ENCODE measurements at places on chromosomes 12 and 14.

DNA sequence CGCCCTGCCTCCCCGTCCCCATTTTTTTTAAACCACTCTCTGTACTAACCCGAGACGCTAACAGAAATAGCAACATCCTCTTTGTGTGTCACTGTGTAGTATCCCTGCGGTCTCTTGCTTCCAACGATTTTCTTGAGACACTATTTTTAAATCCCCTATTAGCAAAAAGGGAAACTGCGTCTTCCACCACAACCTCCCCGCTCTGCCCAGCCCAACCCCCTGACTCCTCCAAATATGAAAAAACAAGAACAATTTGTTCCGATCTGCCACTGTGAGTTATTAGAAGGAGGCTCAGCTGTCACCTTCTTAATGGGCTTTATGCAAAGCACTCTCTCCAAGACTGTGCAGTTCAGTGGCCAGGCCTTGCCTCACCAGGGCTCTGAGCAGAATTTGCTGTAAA is 76.3 kb downstream of the MAP1LC3B2 start:
- DNase-seq, result no peak

DNA sequence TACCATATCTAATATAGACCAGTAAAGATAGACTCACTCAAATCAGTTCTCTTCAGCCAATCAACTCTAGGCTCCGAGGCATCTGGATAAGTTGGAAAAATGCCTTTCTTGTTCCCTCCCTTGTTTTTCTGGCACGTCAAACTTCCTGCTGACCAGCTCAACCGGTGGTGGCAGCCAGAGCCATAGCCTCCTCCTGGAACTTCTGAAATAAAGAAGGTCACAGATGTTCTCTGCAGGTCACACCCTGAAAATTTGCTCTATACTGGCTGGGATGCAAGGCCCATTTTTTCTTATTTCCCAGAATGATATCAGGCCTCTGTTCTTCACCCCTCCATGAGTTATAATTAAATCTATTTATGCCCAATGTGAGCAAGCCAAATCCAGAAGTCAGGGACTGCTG is 81.9 kb downstream of the BMP4 start:
- DNase-seq, result no peak

DNA sequence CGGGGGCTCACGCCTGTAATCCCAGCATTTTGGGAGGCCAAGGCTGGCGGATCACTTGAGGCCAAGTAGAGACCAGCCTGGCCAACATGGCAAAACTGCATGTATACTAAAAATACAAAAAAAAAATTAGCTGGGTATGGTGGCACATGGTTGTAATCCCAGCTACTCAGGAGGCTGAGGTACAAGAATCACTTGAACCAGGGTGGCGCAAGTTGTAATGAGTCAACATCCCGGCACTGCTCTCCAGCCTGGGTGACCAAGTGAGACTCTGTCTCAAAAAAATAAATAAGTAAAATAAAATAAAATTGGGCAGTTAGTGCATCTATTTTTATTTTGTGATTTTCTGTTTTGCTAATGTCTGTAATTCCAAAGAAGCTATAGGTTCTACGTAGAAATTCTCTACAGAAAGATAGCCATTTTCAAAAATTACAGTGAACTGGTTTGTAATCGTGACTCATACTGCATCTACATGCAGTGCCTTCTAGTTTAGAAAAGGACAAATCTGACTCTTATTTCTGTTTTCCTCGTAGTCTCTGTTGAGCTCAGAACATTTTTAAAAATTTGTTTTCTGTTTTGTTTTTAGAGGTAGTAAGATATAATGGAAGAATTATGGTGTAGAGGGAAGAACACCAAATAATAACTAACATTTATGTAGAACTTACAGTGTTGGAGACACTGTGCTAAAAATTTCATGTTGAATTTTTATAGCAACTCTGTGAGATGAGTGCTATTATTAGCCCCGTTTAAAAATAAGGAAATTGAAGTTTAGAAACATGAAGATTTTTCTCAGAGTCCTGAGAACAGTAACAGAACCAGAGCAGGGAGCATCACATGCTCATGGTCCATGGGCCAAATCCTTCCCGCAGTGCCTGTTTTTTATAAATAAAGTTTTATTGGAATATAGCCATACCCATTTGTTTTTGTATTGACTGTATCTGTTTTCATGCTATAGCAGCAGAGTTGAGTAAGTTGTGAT is 201.2 kb downstream of the SYNE2 start:
- no peak for DNase-seq

- no peak for DNase-seq
Measured at GRCh38 chr14:101824339-101824727, 62.8 kb downstream of the PPP2R5C start.

DNA sequence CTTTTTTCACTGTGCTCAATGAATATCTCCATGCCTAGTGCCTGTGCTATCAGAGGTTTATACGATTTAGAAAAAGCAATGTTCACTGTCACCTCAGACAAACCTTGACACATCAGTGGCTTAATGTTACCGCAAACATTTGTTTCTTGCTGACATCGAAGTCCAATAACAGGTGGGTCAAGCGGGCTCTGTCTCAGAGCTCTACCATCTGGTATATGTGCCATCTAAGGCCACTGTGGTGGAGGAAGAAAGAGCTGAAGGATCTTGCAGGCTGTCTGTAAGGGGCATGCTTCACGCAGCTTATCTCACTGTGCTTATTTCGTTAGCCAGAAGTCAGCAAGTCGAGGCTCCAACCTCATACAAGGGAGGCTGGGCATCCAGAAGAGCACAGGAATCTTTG is 189.5 kb upstream of the NTF3 start:
- DNase-seq, result no peak

GRCh38 chr14:91745344-91745743 is 13.5 kb upstream of the CATSPERB start:
- no peak for DNase-seq

GRCh38 chr12:79274501-79275064 is 410.0 kb downstream of the SYT1 start:
- no peak for DNase-seq

All from T-helper 2 cell treated with Interferon-gamma antibody and Interleukin-4, amounts not matched to agents 5 μg/mL and 100 μg/mL, for 36 hours (primary cell).